Muscle of arm (tissue), 14 donors: ENCODE measurements at places on chromosomes 7 and 10.

DNA sequence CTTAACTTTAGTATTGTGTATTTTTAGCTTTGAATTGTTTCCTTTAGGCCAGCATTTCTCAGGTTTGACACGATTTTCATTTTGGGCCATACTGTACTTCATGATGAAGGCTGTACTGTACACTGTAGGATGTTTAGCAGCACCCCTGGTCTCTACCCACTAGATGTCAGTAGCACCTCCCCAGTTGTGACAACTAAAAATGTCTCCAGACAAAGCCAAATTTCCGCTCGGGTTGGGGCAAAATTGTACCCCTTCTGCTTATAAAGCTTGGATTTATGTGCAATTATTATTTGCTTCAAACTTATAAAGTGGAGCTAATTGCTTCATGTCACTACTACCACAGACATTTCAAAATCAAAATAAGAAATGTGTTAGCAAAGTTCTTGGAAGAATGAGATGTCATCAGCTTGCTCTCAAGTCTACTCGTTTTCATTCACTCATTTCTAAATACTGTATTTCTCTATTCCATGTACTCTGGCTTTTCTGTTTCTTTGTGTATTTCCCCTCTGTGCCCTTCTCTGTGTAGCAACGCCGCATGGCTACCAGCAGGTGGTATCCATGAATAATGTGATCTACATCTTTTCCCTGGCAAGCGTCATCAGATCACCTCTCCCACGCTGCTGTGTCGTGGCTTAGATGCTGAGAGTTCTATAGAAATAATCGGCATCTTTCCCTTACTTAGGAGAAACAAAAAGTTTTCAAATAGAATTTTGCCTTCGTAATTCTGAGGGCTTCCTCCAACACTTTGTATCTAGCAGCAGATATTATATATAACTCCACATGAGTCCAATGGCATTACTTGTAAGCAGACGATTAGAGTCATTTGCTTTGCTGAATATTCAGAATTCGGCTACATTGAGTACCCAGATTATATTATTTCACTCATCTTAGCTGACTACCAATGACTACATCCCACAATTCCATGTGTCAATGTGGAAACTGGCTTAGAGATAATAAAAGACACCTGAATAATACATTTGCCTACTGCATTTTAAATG is 47.8 kb upstream of the CALCR start:
- DNase-seq, result no peak

- DNase-seq, result no peak
Observed at GRCh38 chr10:116486770-116487448, 58.8 kb upstream of the PNLIP start.

GRCh38 chr7:130995252-130996081 is 261.5 kb upstream of the KLF14 start:
- no peak for DNase-seq

DNA sequence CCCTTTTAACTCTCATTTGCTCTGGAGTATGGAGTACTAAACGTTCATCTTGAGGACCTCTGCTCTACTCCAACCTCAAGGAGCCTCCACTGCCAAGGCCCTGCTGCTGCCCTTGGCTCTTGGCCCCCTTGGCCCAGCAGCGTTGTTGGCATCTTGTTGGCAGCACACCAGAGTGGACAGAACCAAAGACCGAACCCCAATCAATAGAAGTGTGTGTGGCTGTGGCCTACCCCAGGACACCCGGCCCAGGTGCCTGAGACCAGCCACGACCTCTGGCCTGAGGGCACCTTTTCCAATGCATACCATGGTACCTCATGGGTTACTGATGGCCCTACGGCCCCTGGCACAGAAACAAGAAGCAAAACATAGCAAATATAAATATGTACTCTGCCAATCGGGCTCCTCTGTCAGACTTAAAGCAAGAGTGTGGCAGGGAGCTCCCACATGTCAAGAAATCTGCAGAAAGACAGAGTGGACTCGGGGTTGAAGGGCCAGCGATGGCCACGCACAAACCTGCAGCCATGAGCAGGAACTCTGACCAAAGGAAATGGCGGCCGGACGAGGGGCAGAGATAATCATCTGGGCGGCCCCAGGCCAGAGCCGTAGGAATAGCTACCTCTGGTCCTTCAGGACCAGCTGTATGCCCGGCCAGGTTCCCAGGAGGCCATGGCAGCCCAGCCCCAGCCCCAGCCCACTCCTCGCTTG is 2.9 kb downstream of the NPC1L1 start:
- no peak for DNase-seq

DNA sequence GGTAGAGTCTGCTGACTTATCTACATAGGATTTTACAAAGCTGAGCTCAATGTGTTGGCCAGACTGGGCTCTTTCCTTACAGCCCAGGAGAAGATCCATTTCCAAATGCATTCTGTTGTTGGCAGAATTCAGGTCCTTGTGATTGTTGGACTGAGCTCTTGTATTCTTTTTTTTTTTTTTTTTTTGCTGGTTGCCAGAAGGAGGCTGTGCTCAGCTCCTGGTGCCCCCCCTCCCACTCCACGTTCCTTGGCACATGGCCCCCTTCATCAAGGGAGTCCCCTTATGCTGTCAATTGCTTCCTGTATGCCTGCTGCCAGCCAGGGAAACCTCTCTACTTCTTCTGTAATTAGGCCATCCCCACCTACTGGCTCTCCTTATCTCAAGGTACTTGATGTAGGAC is 518.1 kb upstream of the AKR1E2 start:
- no peak for DNase-seq

- DNase-seq, result no peak
Observed at GRCh38 chr7:18313965-18314364, 181.6 kb upstream of the HDAC9 start.

DNA sequence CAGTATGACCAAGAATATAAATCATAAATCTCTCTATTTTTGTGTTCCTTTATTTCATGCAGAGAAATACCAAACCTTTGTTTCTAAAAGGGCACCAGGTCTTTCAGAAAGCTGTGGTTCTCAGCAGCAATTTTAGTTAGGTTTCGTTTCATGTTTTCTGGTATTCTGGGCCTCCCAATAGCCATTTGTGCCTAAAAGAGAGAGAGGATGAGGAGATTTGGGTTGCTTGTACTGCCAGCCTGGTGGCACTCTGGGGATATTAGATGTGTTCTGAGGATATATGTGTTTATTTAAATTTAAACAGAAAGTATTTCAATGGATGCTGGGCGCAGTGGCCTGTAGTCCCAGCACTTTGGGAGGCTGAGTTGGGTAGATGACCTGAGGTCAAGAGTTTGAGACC is 471.7 kb downstream of the AUTS2 start:
- no peak for DNase-seq

DNA sequence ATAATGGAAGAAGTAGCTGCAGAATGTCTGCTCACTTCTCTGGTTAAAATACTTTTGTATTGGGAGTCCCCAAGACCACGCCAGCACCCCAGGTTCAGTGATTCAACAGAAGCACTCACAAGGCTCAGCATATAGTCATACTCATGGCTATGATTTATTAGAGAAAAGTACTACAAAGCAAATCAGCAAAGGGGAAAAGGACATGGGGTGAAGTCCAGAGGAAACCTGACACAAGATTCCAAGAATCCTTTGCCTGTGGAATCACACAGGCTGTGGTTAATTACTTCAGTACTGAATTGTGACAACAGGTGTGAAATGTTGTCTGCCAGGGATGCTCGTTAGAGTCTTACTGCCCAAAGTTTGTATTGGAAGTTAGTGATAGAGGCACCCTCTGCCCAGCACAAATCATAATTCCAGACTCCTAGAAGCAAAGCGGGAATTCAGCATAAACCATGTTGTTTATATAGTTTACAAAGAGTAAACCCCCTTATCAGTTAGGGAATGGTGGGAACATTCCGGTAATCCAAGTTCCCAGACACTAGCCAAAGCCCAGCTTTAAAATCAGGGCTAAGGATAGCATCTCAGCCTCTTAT is 79.4 kb downstream of the HYCC1 start:
- DNase-seq, result no peak

GRCh38 chr7:44071726-44072363 is 6.5 kb upstream of the PGAM2 start:
- DNase-seq, result no peak

DNA sequence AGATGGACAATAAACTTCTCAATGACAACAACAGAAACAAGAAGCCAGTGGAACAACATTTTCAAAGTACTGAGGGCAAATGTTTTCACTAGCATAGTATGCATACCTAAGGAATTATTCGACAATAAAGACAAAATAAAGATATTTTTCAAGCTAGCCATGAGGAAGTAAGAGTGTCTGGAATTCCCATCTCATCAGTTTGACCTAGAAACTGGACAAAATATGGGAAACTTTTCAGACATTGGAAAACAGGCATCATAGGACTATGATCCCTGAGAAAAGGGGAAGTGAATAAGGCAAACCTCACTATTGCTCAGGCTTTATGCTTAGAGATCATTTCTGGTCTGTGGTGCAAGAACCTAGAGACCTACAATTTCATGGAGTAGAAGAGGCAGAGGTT is 86.3 kb downstream of the OAT start:
- DNase-seq, result no peak

- no peak for DNase-seq
Observed at GRCh38 chr7:23469150-23469960, 936 bp downstream of the IGF2BP3 start.

DNA sequence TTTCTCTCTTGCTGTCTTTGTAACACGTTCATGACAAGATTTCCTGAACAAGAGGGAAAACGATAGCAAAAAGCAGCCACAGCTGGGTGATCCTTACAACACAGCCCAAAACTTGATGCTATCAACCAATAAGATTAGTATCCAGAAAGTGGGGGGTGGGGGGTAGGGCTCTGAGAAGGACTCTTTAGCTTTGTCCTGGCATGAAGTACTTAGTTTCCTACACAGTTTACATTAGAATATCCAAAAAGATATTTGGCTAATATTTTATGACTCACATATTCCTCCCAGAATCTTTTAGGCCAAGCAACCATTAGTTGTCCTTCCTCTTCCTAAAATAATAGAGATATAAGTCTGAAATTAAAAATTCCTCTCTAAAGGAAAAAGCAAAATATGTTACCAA is 22.9 kb upstream of the LRRC17 start:
- DNase-seq, result no peak

DNA sequence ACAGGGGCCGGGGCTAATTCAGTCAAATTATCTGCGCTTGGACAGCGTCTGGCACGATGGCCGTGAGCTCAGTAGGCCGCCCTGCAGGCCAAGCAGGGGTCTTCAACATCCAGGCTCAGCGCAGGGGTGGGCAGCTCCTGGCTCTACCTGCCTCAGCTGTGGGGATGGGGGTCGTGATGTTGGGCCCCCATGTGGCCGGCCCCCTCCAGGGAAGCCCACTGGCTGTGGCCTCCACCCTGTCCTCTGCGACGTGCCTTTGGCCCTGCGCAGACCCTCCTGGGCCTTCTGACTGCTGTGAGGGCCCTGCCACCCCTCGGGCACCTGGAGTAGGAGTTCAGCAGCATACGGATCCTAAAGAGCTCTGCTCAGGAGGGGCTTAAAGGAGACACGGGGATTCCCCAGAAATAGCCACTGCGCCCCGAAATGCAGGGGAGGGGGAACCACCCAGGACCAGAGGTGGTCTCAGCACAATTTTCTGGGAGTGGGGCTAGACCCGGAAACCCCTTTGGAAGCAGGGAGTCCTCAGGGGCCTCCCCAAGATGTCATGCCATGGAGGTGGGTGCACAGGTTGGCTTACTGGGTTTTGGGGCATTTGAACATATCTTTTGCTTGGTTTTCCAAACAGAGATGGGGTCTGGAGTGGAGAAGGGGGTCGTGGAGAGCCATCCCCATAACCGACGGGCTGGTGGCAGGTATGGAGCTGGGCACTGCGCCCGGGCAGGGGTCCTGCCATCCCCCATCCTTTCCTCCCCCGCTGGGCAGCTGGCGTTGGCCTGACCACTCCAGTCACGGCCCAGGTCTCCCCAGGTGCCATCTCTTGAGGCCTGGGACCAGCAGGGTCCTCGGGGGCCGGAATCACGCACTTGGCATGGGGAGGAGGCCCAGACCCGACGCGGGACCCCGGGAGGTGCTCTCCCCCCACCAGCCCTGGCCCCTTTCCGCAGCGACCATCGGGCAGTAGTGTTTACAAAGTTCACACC is 4.0 kb upstream of the ADAP1 start:
- no peak for DNase-seq

DNA sequence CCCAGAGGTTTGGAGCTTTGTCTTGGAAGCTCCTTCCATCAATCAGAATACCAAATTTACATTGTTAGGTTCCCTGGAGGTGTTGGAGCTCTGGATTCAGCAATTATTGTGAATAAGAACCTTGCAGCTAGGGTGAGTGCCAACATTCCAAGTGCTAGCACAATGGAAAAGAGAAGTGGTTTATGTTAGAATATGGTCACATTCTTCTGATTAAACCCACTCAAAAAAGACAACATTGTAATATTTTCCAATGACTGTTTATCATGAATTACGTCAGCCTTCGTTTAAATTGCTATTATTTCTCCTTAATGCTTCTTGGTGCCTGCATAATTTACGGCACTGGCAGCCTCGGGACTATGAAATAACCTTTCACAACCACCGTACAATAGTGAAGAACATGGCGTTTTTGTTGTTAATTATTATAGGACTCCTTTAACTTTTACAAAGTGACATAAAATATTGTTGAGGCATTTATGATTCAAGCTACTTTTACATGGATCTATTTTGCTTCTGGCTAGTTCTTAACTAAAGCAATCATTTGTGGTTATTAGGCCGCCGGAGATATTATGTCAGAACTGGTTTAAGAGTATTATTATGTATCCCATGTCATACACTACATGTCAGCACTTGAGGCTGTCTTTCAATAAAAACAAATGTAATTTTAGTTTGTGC is 117.7 kb downstream of the ARID5B start:
- DNase-seq, result peak; percentile 64

- no peak for DNase-seq
Observed at GRCh38 chr10:107585630-107586029, 421.1 kb upstream of the SORCS1 start.

DNA sequence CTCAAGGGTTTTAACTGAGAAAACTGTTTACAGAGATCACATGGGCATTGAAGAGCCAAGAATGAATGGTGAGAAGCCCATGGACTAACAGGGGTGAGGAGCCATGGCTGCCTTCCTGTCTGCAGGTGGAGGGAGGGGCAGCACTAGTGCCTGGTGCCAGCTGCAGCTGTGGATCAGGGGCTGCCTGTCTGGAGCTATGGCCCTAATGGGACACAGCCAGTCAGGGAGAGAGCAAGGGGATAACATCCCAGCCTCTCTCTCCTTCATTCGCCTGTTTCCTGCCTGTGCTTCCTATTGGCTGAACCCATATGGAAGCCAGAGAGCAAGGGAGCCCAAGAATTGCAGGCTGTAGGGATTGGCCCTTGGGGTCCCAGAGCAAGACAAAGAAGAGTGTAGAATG is 125.8 kb upstream of the GAD2 start:
- no peak for DNase-seq

GRCh38 chr7:105216786-105217185 is 171.9 kb downstream of the SRPK2 start:
- DNase-seq, result no peak

DNA sequence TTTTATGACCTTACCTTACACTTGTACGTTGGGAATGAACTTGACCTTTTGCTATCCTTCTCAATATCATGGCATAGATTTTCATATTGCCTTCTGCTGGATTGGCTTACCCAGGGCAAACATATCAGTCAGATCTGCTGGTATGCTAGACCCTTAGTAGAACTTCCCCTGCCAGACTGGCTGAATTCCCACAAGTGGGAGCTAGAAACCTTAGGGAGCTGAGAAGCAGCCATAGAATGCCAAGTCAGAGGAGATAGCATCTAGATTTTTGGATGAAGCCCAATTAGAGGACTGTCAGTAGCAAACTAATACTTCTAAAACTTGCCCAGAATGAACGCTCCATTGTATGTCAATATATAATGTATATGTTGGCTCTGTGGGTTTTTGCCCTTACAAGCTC is 385.0 kb downstream of the NXPH1 start:
- no peak for DNase-seq
